CD4-positive, alpha-beta T cell treated with Interleukin-15 for 1 hour (primary cell): ENCODE measurements at places on chromosomes 2 and 18.
A peak's percentile ranks its signal among the peaks of the same experiment; 100 is the strongest.

- no peak for DNase-seq
These were observed 139.2 kb upstream of the ARHGAP28 start for GRCh38 chr18:6590326-6590725.

- no peak for DNase-seq
These were observed 71.9 kb downstream of the MOGAT1 start for GRCh38 chr2:222743251-222743812.

- no peak for DNase-seq
These were observed 33.3 kb upstream of the E2F6 start for GRCh38 chr2:11499081-11499743.

DNA sequence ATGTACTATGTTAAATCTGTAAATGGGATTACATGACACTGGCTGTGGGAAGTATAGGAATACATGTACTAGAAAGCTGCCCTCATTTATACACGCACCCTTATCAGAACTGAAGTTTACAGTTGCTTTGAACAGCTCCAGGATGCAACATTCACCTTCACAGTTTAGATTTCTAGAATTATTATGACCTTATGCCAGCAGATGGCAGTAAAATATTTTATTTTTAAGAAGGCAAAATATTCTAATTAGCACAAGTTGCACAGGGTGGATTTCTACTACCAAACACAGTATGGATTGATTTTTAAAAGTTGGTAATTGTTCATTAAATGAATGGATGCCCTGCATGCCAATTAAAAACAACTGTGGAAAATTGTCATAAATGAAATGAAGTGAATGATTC is 670.4 kb downstream of the KCNJ3 start:
- DNase-seq = no peak

DNA sequence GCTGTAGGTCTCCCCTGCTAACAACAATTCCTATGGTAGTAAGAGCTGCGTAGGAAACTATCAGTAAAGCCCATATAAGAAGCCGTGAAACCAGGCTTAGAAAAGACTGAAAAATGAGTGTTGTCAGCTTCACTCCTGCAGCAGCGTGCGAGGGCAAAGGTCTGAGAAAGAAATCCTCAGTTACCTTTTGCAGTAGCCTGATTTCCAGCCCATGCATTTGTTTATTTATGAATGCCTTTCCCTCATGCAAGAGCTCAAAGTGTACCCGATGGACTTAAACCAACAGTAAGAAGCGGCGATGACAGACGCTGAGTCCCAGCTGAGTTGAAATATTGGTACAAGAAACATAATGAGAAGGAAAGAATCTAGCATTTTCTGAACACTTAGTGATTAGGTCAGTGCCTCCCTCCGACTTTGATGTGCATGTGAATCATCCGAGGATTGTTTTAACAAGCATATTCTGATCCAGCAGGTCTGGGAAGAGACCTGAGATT is 15.0 kb upstream of the POLI start:
- no peak for DNase-seq

- DNase-seq = no peak
These were observed 178.8 kb downstream of the TTC32 start for GRCh38 chr2:19723021-19723420.

- DNase-seq = no peak
These were observed 44.4 kb upstream of the TMEM163 start for GRCh38 chr2:134763164-134763710.

GRCh38 chr2:173290518-173290917 is 64.2 kb upstream of the CDCA7 start:
- no peak for DNase-seq

GRCh38 chr2:201643216-201643890 is at the start of gene TMEM237:
Gene TMEM237 (minus strand): TSS chr2:201643503. CDS start chr2:201643400, 103 bp downstream.
- DNase-seq = peak; percentile 55

- DNase-seq = no peak
These were observed 190.1 kb downstream of the NDUFA10 start for GRCh38 chr2:239835056-239835455.

DNA sequence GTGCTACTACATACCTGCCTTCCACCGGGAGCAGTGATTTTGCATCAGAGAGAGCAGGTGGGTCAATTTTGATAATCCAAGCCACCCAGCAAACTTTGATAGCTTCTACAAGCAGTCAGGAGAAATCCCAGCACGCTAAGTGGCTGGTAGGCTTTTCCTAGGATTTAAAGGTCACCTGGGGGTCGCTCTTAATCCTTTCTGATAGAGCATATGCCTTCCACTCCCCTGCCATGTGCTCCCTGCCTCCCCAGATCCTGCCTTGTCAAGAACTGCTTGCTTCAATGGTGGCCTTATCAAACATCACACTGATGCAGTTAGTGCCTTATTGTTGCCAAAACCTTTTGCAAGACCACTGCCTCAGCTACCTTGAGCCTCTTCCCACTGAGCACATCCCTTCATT is 462.3 kb upstream of the MEX3C start:
- DNase-seq = no peak

- DNase-seq = no peak
These were observed 71.4 kb downstream of the NXPH2 start for GRCh38 chr2:138708682-138709241.

GRCh38 chr18:21979171-21979560 is 190.2 kb upstream of the GATA6 start:
- DNase-seq = no peak

GRCh38 chr2:64406407-64406774 is 47.6 kb upstream of the LGALSL start:
- DNase-seq = no peak

DNA sequence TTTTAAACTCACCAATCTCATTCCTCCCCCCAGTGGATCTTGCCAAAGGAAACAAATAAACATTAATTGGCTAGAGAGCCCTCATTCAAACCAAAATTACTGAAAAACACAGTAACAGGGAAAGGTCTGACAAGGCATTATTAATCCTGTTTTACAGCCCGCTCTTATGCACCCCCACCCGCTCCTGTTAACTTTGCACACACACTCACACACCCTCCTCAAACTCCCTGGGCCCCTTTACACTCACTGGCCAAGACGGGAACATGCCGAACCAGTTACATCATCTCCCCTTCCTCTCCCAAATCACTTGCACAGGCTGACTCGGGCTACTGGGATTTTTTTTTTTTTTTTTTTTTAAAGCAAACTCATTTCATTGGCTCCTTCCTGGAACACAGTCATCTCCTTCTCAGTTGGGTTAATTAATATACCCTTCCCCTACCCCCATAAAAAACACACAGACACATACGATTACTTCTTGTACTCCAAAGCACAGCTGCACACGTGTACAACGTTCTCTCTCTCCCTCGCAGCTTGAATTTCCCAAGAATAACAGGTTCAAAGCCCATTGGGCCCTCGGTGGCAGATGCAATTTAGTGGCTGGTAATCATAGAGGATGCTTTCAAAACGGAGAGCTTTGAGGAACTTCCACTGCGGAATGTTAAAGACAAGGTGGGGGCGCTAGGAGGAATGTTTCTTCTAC is 31.8 kb downstream of the KLF7 start:
- no peak for DNase-seq

- DNase-seq = no peak
These were observed 64.9 kb downstream of the C1D start for GRCh38 chr2:67997903-67998302.

DNA sequence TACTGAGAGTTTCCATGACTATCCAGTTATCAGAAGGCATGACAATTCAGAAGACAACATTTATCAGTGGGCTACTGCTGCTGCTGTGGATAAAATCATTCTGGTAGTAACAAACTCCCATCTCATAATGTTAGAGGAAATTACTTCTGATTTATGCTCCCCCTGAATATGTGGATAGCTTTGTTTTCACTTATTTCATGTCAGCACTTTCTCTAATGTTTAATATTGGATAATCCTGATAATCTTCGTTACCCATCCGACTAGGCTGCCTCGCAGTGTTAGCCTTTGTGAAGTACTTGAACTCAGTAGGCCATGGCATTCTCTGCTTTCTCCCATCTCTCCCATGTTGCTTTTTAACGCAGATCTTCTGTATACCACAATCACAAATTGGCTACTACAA is 28.4 kb downstream of the COX7A2L start:
- no peak for DNase-seq

DNA sequence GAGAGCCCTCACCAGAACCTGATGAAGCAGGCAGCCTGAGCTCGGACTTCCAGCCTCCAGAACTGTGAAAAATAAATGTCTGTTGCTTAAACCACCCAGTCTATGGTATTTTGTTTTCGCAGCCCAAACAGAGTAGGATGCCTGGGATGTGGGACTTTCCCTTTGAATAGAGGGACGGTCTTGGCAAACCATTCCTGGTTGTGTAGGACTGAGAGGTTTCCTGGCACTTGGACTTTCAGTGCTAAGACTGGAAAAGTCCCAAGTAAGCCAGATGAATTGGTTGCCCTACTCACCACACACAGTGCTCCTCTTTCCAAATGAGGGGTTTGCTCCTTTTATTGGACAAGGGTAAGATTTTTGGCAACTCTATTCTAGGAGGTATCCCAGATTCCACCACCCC is 46.8 kb upstream of the ACMSD start:
- DNase-seq = no peak

- no peak for DNase-seq
These were observed 49.3 kb downstream of the NRP2 start for GRCh38 chr2:205731583-205731981.

DNA sequence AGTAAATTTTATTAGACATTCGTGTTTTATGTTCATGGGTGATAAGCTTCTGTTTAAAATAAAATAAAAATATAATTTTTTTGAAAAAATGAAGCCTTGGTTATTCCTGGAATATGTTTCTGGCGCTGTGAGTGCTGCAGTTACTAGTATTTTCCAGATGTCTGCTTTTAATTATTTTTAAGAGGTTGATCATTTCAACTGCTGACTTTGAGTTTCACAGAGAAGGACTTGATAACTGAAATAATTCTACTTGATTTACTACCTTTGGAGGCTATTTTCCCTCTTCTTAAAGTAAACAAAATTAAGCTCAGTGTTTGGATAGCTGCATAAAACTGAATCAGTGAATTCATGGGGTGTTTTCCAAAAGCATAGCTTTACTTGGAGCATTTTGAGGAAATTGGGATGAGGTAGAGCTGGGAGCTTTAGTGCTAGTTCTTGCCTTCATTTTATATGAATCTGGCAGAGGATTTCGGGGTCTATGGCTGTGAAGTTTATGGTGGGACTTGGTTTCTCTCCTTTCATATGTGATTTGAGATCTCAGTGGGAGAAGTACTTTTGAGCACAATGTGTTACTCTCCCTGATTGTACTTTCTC is 666.5 kb downstream of the DCDC2C start:
- DNase-seq = no peak

- peak; percentile 85 for DNase-seq
These were observed 77.8 kb downstream of the MBP start for GRCh38 chr18:77054606-77055428.

GRCh38 chr18:67359873-67360838 is 156.4 kb downstream of the DSEL start:
- DNase-seq = no peak

DNA sequence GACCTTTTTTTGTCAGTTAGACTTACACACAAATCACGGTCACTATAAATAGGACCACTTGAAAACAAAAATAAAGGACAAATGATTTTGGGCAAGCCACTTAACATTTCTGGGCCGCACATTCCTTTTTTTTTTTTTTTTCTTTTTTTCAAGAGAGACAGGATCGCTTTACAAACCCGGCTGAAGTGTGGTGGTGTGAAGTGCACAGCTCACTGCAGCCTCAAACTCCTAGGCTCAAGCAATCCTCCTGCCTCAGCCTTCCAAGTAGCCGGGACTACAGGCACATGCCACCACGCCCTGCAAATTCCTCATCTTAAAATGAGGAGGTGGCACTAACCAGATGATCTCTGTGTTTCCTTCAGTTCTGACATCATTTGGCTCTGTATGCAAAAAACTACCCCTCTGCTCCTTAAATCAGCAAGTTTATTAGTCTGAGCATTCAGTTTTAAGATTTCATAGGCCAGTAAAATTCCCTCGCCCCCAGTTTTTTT is 28.3 kb upstream of the MRO start:
- DNase-seq = no peak

- DNase-seq = peak; percentile 43
These were observed 105.9 kb upstream of the CREB1 start for GRCh38 chr2:207423886-207424285.
